ENCODE measurements at places on chromosomes 1 and 21.

DNA sequence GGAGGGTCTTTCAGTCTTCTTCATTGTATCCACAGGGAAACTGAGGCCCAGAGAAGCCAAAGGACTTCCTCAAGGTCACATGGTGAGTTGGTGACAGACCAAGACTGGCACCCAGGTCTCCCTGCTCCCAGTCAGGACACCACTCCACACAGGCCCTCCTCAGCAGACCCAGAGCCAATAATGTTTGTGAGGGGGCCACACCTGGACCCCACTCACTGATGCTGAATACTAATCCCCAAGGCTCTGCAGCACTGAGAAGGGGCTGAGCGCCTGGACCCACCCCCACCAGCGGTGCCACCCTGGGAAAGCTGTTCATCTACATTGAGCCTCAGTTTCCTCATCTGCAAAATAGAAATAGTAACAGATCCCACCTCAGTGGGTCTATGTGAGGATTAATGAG lies 79.5 kb downstream of the GLIS1 start:
- DNase-seq, result no peak

GRCh38 chr1:235999259-235999925 lies 65.5 kb downstream of the NID1 start:
- peak; percentile 36 for DNase-seq

DNA sequence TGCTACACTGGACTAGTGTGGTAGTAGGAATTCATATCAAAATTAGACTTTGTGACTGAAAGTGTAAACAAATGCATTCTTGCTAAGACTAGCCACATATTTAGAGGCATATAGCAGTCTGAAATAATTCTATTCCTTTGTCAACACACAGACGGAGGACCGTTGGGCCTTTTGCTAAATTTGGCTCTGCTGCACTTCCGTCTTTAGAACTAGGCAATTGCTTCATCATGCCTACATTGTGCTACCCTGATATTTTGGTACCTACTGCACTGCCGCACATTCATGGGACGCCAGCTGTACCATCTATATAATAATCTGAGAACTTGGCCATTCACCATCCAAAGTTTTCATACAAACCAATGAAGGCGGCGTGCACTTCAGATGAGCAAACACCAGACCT lies 346.8 kb downstream of the KIF26B start:
- no peak for DNase-seq

DNA sequence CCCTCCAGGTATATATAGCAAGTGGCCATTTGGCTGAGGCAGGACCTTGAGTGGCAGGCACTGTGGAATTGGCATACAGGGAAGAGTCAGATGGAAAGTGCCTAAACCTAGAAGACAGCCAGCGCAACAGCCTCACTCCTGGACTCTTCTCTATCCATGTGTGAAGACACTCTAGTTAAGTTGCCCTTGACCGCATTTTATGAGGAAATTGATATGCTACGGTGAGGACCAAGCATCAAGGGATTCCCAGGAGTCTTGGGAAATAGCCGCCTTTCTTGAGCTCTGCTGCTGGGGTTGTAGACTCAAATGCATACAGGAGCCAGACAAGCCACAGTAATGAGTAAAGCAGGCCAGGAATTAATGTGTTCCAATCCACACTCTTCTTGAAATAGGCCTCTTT lies 145.9 kb upstream of the KAZN start:
- no peak for DNase-seq

DNA sequence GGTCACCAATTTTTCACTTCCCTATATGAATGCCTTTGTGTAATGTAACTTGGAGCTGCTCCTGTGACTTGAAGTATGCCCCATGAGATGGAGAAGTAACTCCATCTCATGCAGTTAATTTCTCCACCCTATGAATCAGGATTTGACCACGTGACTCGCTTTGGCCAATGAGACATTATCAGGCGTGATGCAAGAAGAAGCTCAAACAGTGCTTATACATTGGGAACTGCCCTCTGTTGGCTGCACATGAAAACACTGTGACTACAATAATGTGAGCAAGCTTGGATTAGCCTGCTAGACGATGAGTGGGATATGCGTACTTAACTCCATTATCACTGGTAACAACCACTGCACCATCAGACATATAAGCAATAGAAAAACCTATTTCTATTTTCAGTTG lies 684.4 kb downstream of the PLA2G4A start:
- no peak for DNase-seq

DNA sequence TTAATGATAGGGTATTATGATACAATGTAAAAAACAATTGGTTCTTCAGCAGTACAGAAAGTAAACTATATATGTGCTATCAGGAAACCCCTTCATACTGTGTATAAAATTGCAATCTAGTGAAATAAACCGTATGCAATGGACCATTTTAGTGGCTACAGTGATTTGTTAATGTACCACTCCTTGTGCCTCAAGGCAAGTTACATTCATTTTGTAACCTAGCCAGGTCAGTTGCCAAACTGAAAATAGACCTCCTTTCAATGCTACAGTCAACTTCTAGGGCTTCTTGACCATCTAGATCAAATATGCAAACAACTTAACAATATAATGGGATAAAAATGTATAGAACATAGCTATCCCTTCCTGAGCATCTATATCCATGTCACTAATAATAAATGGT lies 52.0 kb upstream of the RAVER2 start:
- DNase-seq, result no peak

DNA sequence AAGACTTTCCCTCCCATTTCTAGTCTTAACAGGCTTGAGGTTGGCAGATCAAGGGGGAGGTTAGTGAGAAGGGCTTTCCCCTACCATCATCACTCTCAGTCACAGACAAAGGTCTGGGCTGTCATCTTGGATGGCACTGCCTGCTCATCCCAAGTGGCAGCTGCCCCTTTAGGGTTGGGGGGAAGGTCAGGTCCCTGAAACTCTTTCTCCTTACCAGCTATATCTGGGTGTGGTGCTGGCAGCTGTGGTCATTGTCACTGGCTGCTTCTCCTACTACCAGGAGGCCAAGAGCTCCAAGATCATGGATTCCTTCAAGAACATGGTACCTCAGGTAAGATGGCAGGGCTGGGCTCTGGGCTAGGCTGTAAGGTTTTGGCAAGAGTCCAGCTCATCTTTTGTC lies 8.2 kb downstream of the ATP1A2 start:
- DNase-seq, result no peak
